AG09319 (cell line): ENCODE measurements at places on chromosomes 3 and 15.

DNA sequence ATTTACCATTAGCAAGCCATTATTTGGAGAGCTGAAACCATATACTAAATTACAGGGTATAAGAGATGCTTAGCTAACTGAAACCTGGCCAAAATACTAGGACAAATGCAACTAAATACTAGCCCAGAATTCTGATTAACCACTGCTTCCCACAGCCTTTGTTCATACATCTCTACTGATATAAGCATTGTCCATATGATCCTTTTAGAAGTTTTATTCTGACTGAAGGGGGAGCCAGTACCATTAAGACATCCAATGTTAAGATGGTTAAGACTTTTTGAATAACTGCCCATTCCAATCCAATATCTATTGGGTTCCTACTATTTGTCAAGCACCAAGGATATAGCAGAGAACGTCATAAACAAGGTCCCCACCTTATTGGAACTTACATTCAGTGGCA, 421.3 kb downstream of the FOXP1 start:
- DNase-seq: no peak

DNA sequence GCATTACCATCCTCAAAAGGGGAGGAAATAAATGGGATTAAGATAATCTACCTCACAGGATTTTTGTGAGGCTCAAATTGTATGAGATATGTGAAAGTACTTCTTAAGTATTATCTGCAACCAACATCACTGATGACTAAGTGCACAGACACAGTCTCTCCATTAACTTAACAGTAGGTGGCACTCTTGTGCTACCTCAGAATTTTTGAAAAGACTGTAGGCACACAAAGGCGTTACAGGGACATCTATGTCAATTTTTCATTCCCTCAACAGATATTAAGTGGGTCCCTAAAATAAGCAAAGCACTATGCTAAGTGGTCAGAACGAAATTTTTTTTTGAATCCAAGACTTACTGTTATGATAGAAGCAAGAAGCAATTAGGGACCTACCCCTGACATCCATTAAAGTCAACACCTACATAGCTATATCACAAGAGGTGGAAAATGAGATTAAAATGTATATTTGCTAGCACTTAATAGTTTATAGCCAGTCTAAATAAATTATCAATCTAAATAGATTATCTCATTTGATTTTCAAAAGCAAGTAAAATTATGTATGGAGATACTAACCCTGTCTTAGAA, 52.9 kb downstream of the RYK start:
- DNase-seq: peak; percentile 19

- no peak for DNase-seq
Measured at GRCh38 chr15:55343168-55343567, 24.1 kb downstream of the PIGB start.

DNA sequence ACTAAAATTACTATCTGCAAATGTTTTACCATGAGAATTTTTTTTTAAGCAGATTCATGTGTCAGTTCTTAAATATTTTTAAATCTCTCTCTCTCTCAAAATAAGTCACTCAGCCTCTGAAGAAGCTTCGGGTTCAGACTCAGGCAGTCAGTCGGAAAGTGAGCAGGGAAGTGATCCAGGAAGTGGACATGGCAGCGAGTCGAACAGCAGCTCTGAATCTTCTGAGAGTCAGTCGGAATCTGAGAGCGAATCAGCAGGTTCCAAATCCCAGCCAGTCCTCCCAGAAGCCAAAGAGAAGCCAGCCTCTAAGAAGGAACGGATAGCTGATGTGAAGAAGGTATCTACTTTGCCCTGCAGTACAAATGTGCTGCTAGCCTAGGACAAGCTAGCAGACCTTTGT, 24.1 kb downstream of the CHD2 start:
- DNase-seq: no peak

GRCh38 chr3:141411251-141411771, 43.0 kb downstream of the ZBTB38 start:
- DNase-seq: no peak

DNA sequence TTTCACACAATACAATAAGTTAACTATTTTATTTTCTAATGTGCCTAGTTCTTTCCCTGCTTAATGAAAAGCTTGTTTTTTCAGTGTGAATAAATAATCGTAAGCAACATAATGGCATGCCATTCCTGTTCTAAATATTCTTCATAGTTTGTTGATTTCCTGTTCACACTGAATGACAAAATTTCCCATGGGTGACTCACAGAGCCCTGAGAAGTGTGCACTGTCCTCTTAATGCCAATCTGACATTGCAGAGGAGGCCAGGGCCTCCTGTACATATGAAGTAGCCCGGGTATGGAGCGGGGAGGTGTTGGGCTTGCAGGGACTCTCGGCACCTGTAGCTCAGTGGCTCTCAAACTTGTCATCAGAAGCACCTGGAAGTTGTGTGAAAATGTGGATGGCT, 24.3 kb downstream of the CCR3 start:
- no peak for DNase-seq

DNA sequence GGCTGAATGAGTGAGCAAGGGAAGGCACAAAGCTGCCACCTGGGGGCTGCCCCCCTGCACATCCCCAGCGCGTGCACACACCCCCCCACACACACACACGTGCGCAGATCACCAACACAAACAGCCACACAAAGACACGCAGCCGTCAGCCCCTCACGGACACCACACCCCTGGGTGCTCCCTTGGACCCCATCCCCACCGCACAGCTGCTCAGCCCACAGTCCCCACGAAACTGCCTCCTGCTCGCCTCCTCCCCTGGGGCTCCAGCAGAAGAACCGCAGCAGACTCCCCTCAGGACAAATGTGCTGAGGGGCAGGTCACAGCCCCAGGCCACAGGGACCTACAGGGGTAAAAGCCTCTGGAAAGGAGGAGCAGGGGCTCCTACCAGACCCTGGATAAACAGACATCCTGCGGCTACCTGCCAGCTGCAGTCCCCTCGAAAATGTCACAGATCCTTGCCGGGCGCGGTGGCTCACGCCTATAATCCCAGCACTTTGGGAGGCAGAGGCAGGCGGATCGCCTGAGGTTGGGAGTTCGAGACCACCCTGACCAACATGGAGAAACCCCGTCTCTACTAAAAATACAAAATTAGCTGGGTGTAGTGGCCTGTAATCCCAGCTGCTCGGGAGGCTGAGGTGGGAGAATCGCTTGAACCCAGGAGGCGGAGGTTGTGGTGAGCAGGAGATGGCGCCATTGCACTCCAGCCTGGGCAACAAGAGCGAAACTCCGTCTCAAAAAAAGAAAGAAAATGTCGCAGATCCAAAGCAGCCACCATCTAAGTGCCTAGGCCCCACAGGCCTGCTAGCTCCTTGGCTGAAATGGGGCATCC, 6.5 kb downstream of the TWF2 start:
- no peak for DNase-seq

DNA sequence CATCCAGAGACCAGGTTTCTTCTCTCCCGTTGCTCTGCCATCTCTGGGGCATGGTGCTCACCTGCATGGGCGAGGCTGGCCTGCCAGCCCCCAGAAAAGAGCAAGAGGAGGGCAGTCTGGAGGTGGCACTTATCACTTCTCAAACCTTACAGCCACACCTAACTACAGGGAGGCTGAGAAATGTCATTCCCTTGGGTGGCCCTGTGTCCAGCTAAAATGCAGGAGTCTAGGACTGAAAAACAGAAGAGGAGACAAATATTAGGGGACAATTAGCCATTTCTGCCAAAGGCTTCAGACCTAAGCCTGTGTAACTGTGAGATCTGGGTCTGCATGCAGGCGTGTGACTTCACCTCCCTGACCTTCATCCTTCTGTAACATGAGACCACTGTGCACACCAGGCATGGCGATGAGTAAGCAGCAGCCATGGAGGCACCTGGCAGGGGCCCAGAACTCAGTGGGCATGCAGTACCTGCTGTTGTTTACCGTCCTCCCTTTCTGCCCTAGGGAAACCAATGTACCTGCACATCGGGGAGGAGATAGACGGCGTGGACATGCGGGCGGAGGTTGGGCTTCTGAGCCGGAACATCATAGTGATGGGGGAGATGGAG, 83.4 kb downstream of the MESD start:
- DNase-seq: no peak

GRCh38 chr15:71375934-71376333, 260.7 kb downstream of the THSD4 start:
- DNase-seq: no peak

DNA sequence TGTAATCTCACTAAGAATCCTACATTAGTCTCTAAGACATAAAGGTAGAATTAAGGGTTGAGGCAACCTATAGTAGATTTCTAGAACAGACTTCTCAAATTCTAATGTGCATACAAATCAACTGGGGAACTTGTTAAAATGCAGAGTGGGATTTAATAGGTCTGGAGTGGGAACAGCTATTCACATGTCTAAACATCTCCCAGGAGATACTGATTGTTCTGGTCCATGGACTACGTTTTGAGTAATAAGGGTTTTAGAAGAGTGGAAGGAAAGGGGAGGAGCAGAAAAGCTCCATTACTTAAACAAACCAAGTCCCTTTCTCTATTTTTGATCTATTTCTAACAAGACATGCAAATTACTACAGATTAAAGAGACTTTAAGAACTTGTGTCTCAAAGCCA, 524.8 kb downstream of the TUSC7 start:
- no peak for DNase-seq

DNA sequence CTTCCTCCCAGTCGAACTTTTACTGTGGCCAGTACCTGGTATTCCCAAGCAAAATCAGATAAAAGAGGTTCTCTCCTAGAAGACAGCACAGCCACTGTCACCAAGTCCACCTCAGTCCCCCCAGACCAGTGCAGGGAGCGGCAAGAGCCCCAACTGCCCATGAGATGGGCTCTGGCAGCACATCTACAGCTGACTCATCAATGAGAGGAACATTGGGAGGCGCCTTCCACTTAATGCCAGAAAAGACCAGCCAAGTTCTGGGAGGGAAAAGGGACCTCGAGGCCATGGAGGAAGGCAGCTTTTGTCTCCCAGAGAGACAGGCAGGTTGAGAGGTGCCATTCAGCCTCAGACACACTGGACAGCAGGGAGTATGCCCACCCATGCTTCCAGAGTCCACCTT, 28.2 kb downstream of the POC1A start:
- DNase-seq: no peak

DNA sequence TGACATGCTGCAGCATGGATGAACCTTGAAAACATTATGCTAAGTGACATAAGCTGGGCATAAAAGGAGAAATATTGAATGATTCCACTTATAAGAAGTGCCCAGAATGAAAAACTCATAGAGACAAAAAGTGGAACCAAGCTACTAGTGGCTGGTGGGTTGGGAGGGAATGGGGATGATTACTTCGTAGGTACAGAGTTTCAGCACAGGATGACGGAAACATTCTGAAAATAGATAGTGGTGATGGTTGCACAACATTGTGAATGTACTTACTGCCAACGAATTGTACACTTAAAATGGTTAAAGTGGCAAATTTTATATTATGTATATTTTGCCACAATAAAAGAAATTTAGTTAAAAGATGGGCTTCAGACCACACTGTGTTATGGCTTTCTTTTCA, 93.6 kb downstream of the RPLP1 start:
- no peak for DNase-seq

DNA sequence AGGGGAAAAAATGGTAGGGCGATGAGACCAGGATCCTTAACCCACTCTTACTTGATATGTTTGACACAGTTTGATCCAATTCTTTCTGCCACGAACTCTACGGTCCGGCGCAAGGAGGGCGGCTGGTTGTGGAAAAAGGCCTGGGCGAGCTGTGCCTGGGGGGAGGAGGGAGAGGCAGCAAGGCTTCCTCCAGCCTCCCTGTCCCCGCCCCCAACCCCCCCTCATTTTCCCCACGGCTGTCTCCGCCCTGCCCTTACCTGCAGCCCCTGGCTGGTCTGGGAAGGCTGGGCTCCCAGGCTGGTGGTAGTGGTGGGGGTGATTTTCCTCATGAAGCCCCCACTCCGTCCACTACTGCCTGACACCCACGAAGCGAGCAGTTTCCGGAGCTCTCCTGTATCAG, 8.0 kb downstream of the CDAN1 start:
- DNase-seq: no peak
